ENCODE measurements at places on chromosomes 1 and 21.

- no peak for DNase-seq
These were observed 74.7 kb downstream of the DISC1 start for GRCh38 chr1:231701306-231701705.

GRCh38 chr1:67652800-67653199 is 32.2 kb upstream of the GADD45A start:
- DNase-seq, result peak; percentile 8

- DNase-seq, result no peak
These were observed 16.2 kb downstream of the TTC39A start for GRCh38 chr1:51313961-51314777.

- DNase-seq, result no peak
These were observed 27.2 kb downstream of the HSPG2 start for GRCh38 chr1:21909787-21910503.

DNA sequence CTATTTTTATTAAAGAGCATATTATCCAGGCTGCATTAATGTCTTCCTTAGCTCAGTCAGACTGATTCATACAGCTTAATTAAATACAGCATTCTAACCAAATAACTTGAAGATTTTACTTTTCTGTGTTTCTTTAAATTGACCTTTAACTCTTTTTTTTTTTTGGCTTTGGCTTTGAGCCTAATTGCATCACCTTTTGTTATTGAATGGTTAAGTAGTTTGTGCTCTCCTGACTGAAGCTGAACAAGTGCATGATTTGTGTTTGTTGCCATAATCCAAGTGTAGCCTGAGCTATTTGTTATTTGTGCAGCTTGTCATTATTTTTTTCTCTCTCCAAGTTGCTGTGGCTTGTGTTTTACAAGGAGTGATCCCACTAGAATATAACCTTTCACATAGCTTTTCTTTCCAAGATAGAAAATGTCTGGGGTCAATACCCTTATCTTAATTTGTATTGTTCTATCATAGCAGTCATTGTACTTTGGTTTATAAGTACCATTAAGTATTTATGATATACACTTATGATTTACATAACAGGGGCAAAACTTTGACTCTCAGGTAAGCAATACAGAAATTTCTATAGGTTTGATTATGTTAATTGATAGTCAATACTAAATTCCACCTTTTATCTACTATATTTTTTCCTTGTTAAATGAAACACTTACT is 31.6 kb downstream of the CDC14A start:
- no peak for DNase-seq

- DNase-seq, result no peak
These were observed 6.5 kb downstream of the SOAT1 start for GRCh38 chr1:179300112-179300511.

GRCh38 chr21:45080232-45080631 is 5.9 kb downstream of the ADARB1 start:
- no peak for DNase-seq

GRCh38 chr1:11746795-11747487 is 11.0 kb downstream of the AGTRAP start:
- DNase-seq, result no peak

Measured in T-helper 1 cell (primary cell).